PC-3 (cell line): ENCODE measurements at places on chromosomes 5 and 9.
A peak's percentile ranks its signal among the peaks of the same experiment; 100 is the strongest.

GRCh38 chr5:107431998-107432397, 238.7 kb downstream of the EFNA5 start:
- no peaks in the 10 kb centered on the region for H3K27me3 ChIP-seq
- DNase-seq = peak; percentile 66
- no peak overlapping the region for H3K4me3 ChIP-seq
- peak overlapping the region; percentile 17; the same call in 1 of the 2 replicates for H3K27ac ChIP-seq

- peaks cover 17% of the 10 kb centered on the region for H3K4me1 ChIP-seq
- no peak overlapping the region for H3K27ac ChIP-seq
- H3K4me3 ChIP-seq = no peak overlapping the region
- no peak for DNase-seq
- no peaks in the 10 kb centered on the region for H3K36me3 ChIP-seq
These were observed 29.2 kb upstream of the ADRA1B start for GRCh38 chr5:159887050-159887449.

DNA sequence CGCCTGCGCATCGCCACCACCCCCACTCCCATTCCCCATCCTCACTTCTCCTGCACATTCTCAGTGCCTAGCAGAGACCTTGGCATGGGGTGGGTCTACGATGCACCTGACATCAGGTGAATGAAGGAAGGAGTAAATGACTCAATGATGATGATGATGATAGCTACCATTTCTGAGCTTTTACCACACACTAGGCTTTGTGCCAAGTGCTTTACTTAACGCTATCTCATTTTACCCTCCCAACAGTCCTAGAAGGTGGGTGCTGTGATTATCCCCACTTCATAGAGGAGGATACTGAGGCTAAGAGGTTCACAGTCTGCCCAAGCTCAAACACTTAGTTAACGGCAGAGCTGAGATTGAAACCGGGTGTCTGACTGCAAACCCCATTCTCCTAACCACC, 27.1 kb downstream of the CAMK2A start:
- DNase-seq = peak; percentile 57
- H3K36me3 ChIP-seq = no peaks in the 10 kb centered on the region
- H3K4me3 ChIP-seq = no peak overlapping the region
- H3K27ac ChIP-seq = no peak overlapping the region

DNA sequence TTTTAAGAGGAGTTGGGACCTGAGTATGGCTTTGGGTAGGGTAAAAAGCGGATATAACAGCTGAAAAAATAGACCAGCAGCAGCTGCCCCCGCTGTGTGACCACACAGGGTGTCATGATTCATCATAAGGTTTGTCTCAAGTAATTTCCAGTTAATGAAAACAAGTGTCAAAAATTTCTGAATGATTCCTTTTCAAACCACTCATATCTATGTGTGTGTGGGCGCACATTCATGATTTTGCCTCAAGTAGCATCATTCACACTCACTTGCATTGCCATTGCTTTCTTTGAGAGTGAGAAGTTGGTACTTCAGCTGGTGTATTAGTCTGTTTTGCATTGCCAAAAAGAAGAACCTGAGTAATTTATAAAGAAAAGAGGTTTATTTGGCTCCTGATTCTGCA, 12.1 kb upstream of the TNFAIP8 start:
- 0 out of 2 replicates have a peak, but pooled peaks cover under 1% of the 10 kb centered on the region for H3K4me1 ChIP-seq
- no peaks in the 10 kb centered on the region for H3K27me3 ChIP-seq
- H3K36me3 ChIP-seq = no peaks in the 10 kb centered on the region
- no peak overlapping the region for H3K27ac ChIP-seq
- H3K4me3 ChIP-seq = no peak overlapping the region

- no peak overlapping the region for H3K27ac ChIP-seq
- peaks cover 18% of the 10 kb centered on the region for H3K4me1 ChIP-seq
- DNase-seq = peak; percentile 72
- H3K27me3 ChIP-seq = no peaks in the 10 kb centered on the region
These were observed 11.7 kb downstream of the NIPAL4 start for GRCh38 chr5:157471709-157472108.

DNA sequence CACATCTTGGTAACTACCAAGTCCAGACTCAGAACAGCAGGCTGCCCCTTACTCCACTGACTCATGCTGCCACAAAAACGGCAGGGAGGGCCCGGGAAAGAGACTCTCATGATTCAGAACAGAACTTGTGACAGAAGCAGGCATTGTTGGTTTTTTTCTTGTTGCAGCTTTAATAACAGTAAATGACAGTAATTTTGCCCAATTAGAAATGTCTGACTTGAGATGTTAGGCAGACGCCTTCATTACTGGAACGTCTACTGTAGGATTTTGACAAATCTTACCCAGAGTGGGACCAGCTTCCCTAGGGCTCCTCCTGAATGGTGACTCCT, 77.9 kb downstream of the SEMA5A start:
- peak overlapping the region; percentile 15; the same call in 1 of the 2 replicates for H3K4me3 ChIP-seq
- no peaks in the 10 kb centered on the region for H3K27me3 ChIP-seq
- H3K27ac ChIP-seq = peak overlapping the region; percentile 84
- H3K36me3 ChIP-seq = no peaks in the 10 kb centered on the region

DNA sequence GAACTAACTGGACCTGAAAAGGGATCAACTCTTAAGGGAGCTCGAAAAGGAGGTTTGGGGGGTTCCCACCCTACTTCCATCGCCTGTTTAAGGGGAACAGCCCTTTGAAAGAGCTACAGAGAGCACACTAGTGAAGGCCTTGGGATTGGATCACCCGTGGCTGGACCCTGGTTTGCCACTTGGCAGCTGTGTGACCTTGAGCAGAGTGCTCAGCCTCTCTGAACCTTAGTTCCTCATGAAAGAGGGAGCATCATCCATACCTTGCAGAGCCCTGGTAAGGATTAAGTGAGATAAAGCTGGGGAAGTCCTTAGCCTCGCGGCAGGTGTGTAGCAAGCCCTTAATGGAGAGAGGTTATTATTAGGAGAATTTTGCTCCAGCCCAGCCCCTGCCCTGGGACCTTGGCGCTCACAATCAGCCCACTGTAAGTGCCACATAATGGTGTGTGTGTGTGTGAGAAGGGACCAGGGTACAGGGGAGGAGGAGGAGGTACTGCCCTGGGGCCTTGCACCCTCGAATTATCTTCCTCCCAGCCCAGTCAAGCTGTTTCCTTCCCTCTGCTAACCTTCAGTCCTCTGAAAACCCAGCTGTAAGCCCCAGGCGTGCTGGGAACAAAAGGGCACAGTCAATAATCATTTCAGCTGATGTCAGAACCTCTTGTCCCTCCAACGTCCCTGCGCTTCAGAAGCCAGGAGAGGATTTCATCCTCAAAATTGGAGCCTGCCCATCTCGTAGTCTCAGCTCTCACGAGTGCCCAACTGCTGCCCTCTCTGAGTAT, 42.9 kb downstream of the FOXI1 start:
- H3K4me1 ChIP-seq = peaks cover 16% of the 10 kb centered on the region
- no peaks in the 10 kb centered on the region for H3K36me3 ChIP-seq
- H3K27me3 ChIP-seq = no peaks in the 10 kb centered on the region
- no peak overlapping the region for H3K27ac ChIP-seq
- DNase-seq = no peak
- H3K4me3 ChIP-seq = no peak overlapping the region

DNA sequence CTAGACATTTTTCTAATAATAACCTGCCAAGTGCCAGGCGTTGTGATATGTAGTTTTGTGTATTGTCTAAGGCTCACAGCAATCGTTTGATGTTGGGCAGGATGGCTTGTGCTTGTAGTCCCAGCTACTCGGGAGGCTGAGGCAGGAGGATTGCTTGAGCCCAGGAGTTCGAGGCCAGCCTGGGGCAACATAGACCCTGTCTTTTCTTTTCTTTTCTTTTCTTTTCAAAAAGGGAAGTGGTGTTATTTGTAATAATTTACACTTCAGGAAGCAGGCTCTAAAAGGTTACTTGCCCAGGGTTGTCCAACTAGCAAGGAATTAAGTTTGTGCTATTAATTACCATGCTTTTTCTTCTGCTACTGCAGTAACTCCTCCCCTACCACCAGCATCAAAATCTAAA, 3.2 kb downstream of the ZNF131 start:
- no peaks in the 10 kb centered on the region for H3K27me3 ChIP-seq
- H3K4me3 ChIP-seq = peak overlapping the region; percentile 79
- DNase-seq = no peak
- peaks cover 50% of the 10 kb centered on the region for H3K36me3 ChIP-seq

DNA sequence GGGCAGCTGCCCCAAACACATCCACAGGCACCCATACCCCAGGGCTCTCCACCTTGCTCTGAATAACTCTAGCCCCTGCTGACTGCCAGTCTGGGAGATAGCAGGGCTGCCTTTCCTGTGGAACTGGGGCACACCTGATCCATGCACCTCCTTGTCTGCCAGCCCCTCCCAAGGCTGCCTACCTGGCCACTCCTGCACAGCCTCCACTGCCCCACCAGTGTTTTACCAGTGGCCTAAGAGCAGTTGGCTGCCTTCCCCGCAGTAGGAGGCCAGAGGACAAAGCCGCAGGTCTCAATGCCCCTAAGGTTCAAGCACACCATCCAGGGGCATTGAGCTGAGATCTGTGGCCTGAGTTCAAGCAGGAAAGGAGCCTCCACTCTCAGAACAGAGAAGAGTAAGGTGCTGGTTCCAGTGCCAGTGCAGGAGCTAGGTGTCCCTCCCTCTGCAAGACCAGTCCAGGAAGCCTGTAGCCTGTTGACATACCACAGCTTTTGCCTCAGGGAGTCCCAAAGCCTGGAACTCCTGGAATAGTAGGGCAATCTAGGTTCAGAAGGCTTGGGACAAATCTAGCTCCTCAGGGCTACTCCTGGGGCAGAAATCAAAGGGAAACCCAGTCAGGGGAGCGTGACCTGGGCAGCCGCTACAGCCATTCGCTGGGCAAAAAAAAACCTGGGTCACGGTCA, 514.5 kb upstream of the PTGER4 start:
- peak; percentile 4 for DNase-seq
- H3K27me3 ChIP-seq = no peaks in the 10 kb centered on the region
- H3K4me3 ChIP-seq = no peak overlapping the region
- H3K4me1 ChIP-seq = peaks cover 19% of the 10 kb centered on the region

DNA sequence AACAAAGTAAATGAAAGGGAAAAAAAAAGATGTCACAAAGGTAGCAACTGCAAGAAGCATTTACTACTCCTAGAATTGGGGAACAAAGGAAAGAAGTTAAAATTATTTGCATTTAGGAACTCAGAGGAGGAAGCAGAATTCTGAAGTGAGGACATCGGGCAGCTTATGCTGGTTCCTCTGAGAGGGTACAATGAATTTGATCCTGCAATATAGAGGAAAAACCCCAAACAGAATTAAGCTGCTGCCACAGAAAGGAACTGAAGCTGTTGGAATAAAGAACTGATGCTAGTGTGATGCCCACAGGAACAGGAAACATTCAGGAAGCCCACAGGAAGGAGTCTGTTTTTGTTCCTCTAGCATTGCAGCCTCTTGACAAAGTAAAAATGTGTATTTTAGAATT, 22.3 kb upstream of the TBCA start:
- no peak overlapping the region for H3K4me3 ChIP-seq
- no peaks in the 10 kb centered on the region for H3K36me3 ChIP-seq
- DNase-seq = no peak
- H3K4me1 ChIP-seq = no peaks in the 10 kb centered on the region
- peaks cover 14% of the 10 kb centered on the region for H3K27me3 ChIP-seq
- no peak overlapping the region for H3K27ac ChIP-seq

DNA sequence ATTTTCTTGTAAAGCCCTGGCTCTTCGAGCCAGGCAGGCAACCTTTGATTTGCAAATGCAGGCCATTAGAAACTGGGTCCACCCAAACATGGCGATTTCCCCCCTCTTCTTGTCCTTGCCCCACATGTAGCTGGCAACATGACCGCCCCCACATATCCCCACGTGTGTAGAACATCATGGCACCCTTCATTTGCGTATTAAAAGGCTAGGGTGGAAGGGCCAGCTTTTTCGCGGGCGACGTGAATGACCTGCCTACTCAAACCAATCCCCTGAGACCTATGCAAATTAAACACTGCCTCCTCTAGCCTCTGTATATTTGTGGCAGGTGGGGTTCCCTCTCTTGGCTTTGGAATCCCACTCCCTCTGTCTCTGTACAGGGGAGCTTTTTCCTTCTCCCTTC, 107.0 kb upstream of the CLINT1 start:
- 0 out of 2 replicates have a peak, but pooled peaks cover 5% of the 10 kb centered on the region for H3K4me1 ChIP-seq
- no peaks in the 10 kb centered on the region for H3K36me3 ChIP-seq
- H3K27ac ChIP-seq = no peak overlapping the region
- H3K4me3 ChIP-seq = no peak overlapping the region
- H3K27me3 ChIP-seq = peaks cover 22% of the 10 kb centered on the region
